ENCODE measurements at places on chromosomes 12 and 14.
A peak's percentile ranks its signal among the peaks of the same experiment; 100 is the strongest.

GRCh38 chr14:23069413-23069806 is 12.1 kb upstream of the CDH24 start:
- DNase-seq, result no peak

- no peak for DNase-seq
Measured at GRCh38 chr12:51009056-51009440, 17.1 kb downstream of the SLC11A2 start.

DNA sequence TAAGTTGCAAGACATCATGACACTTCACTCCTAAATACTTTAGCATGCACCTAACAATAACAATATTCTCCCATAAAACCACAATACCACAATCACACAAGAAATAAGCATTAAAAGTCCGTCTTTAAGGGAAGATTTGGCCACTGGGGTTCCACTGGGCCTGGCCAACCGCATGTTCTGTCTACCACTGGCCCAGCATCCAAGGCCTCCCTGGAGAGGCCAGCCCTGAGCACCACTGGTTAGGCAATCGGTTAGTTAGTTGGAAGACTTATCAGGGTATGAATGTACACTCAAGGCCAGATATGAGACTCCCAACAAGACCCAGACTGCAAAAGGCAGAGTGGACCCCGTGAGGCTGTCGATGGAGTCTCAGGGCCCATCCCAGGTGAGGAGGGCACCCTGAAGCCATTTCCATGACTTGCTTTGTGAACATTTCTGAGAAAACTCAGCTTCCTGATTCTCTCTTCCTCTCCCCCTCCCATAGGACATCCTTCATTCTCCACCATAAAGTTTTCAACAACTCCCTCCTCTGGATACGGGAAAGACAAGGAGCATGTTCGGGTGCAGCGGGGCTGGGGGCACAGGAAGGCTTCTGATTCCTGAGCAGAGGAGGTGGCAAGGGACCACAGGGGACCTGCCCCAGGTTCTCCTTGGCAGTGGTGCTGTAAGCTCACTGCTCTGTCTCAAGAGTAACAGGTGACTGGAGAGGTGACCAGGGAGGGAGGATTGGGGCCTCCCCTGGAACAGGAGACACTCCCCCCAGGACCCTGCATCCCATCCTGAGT is 5.9 kb downstream of the PXN start:
- no peak for DNase-seq

GRCh38 chr12:111359914-111360276 is 9.0 kb downstream of the PHETA1 start:
- DNase-seq, result no peak

DNA sequence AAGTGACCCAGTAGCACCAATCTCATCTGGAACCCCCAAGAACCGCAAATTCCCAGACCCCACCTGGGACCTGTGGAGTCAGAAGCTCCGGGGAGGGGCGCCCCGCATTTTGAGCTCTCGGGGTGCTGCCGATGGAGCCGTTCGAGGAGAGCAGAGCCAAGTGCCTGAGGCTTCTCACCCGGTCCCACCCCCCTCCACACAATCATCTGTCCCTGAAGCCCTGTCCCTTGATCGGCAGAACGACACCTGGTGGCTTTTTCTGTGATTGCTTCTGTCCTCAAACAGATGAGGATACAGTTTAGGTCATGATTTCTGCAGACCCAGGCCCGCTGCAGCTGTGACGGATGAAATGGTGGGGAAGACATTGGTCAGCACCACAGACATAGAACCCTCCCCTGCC is 74.7 kb downstream of the NOC4L start:
- DNase-seq, result peak; percentile 96

GRCh38 chr14:32073537-32074189 is 3.4 kb upstream of the ARHGAP5 start:
- peak; percentile 55 for DNase-seq

DNA sequence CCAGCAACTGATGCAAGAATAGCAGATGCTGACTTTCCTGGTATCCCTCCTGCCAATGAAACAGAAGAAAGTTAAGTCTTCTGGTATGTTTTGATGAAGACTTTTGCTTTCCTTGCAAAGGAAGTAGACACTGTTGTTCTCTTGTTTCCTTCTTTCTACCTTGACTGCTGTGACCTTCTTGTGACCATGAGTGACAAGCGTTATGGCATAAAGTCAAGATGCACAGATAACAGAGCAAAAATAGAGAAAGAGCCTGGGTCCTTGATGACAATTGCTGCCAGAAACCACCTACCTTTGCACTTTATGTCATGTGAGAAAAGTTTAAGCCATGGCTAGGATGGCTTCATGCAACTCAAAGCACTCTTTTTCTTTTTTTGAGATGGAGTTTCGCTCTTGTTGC is 49.2 kb upstream of the LTA4H start:
- DNase-seq, result no peak
